Activated CD4-positive, alpha-beta T cell treated with anti-CD3 and anti-CD28 coated beads, Interleukin-10, Interleukin-2, amounts not matched to agents 100 ng/mL and 50 ng/mL, durations not matched to agents 16 hours and 8 hours (primary cell): ENCODE measurements at places on chromosomes 6 and 20.

GRCh38 chr20:3896302-3896701, 7.1 kb downstream of the PANK2 start:
- no peak for DNase-seq

DNA sequence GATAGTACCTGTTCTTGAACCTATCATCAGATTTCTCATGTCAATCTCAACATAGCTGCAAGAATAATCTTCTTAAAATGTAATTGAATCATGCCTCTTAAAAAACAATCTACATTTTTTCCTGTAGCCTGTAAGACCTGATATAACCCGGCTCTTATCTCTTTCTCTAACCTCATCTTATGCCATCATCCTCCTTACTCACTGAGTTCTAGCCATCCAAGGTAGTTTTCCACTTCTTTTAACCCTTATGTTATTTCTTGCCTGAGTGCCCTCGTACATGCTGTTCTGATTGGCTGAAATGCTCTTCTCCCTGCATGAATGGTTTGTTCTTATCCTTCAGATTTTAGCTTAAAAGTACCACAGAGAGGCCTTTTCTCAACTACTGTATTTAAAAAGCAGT, 16.4 kb downstream of the SLC17A5 start:
- DNase-seq = no peak

DNA sequence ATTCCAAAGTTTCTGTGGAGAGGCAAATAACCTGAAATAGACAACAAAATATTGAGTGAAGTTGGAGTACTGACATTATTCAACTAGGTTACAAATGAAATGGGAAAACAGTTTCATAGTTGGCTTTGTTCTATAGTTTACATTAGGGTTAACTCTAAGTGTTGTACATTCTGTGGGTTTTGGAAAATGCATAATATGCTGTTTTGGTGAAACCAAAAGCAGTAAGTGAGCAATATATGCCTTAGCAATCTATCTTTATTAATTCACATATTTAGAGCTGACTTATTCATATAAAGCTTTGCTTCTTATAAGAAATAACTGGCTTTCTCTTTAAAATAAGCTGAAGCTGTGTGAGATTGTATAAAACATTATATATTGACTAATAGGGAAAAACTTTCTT, 157.5 kb upstream of the AHI1 start:
- no peak for DNase-seq

DNA sequence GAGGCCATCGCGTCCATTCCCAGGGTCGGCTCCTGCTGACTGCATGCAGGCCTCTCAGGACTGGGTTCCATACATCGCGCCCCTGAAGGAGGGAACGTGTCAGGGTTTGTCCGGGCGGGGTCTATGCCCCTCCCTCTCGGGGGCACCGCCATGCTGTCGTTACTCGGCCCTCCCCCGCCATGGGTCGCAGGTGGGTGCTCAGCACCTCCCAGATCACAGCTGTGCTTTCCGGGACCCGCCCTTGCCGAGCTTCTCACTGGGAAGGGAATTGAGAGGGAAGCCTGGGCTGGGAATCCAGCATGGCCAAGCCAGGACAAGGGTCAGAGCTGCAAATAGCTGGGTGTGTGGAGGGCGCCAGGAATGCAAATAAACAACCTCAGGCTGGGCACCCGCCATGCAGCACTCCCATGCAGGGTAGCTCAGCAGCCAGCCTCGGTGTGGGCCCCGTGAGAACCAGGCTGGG, at the start of gene FRMD1:
FRMD1 (minus strand) TSS at position 270 of the 463 bp plus-strand sequence; CDS start at position 152, 118 bp downstream.
- DNase-seq = no peak

DNA sequence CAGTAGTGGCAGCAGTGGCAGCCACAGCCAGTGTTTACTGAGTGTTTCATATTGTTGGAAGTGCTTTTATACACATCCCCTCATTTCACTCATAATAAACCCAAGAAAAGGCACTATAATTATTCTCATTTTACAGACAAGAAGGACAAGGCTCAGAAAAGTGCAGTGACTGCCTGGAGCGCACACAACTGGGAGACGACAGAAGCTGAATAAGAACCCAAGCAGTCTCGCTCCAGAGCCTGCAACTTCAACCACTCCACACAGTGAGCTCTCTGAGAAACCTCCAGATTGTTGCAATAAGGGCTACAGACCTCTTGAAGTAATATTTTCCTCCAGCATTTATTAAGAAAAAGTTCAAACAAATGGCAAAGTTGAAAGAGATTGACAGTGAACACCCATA, 76.9 kb downstream of the PLCG1 start:
- no peak for DNase-seq
